ENCODE measurements at places on chromosomes 4 and X.

DNA sequence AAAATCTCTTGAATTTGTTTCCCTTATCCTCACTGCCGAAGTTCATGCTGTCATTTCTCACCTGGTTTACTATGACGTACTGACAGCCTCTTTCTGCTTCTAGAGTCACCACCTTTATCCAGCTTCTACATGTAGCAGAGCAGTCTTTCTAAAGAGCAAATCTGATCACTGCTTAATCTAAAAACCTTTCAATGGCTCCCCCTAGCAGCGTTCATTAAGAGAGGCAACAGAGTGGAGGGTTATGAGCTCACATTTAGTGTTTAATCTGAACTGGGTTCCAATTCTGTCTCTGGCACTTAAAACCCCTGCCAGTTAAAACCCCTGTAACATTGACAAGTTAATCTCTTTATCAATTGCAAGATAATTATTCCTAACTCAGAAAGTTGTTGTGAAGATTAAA lies 4.4 kb downstream of the RBPJ start:
- no peak for DNase-seq

DNA sequence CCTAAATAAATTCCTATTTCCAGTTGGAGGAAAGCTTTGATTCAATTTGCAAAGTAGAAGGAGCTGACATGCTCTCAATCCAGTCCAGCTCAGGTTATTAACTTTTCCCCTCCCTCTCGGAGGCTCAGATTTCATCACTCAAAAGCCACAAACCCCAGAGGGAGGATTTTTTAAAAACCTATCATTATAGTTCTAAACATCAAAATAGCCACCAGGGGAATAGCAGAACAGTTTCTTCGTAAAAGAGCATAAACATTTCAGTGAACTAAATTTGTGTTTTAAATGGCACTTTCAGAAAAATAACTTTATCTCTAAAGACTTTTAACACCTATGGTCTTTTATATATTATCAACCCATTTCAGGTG lies 8.8 kb downstream of the GPRIN3 start:
- no peak for DNase-seq

GRCh38 chrX:48938721-48939425 lies 18.5 kb downstream of the OTUD5 start:
- DNase-seq: no peak

DNA sequence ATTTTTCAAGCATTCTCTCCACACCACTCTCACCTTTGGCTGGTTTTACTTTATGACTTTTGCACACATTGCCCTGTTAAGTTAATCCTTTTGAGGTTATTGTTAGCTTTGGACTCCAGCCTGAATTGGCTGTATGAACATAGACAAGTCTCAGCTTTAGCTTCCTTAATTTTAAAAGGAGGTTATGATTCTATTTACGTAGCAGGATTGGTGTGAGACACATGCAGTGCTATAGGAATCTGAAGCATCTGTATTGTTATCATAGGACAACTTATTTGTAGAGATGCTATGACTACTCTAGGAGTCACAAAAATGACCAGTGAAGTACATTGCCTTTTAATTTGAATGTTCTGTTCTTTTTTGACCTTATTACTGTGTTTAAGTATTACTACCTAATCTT lies 15.7 kb downstream of the PGAM4 start:
- DNase-seq: no peak

- DNase-seq: no peak
Observed at GRCh38 chrX:151227627-151228026, 51.2 kb downstream of the GPR50 start.

GRCh38 chr4:47538111-47538824 lies 53.2 kb downstream of the ATP10D start:
- no peak for DNase-seq

GRCh38 chrX:56813318-56813837 lies 84.3 kb downstream of the NBDY start:
- DNase-seq: no peak

- DNase-seq: no peak
Observed at GRCh38 chr4:110654254-110654635, 31.4 kb upstream of the PITX2 start.

- no peak for DNase-seq
Observed at GRCh38 chrX:40062525-40063155, 35.1 kb downstream of the BCOR start.

DNA sequence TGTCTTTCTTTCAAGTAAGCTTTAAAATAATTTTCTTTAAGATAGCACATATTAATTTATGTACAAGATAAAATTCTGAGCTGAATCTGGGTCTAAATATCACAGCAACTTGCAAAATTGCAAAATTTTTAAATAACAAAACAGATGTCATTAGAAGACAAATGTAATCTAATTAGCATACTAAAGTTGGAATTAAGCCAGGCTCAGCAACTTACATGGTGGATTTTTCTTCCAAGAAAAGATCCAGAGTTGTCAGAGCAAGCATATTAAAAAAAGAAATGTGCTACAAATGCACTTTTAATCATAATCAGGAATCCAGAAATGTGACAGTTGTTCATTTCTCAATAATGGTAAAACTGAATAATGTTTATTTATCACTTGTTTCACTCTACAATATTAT lies 906.9 kb upstream of the INTU start:
- no peak for DNase-seq

GRCh38 chrX:17187136-17187756 lies 187.8 kb upstream of the NHS start:
- DNase-seq: no peak

- DNase-seq: no peak
Observed at GRCh38 chrX:123713434-123713833, 19.4 kb downstream of the THOC2 start.

- no peak for DNase-seq
Observed at GRCh38 chr4:808860-809570, 16.9 kb downstream of the CPLX1 start.

DNA sequence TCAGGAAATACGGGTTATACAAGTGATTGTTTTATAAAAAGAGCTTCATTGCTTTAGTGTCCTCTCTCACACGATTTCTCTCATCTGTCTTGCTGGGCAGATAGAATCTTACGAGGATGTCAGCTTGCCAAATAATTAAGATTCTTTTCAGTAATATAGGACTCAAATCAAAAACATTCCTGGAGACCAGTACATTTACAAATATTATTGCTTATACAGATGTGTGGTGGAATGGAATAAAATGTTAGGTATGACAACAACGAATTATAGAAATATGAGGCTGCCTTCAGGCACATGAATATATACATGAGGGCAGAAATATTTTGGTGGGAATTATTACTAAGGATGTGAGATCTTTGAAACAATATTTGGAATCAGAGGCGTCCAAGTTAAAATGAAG lies 88.9 kb downstream of the GC start:
- DNase-seq: no peak

- no peak for DNase-seq
Observed at GRCh38 chrX:22963196-22963595, 36.6 kb upstream of the DDX53 start.

- no peak for DNase-seq
Observed at GRCh38 chrX:28329156-28329555, 258.1 kb upstream of the IL1RAPL1 start.

DNA sequence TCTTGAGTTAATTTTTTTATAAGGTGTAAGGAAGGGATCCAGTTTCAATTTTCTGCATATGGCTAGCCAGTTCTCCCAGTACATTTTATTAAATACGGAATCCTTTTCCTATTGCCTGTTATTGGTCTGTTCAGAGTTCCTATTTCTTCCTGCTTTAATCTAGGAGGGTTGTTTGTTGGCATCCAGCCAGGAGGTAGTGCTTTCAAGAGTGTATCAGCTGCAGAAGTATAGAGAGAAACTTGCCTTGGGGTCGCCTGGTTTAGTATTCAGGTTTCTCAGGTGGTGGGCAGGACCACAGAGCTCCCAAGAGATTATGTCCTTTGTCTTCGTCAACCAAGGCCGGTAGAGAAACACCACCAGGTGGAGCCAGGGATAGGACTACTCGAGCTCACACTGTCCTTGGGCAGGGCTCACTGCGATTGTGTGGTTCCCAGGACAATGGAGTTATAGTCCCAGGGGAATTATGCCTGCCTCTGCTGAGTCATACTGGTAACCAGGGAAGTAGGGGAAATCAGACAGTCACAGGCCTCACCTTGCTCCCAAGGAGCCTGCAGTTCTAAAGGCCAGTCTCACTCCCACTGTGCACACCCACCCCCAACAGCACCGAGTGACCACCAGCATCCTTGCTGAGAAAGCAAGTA lies 168.1 kb downstream of the VSIG4 start:
- DNase-seq: no peak
